Stimulated activated CD4-positive, alpha-beta T cell treated with anti-CD3 and anti-CD28 coated beads, TNF-alpha, amount 100 ng/mL, for 1 hour (primary cell): ENCODE measurements at places on chromosomes 1 and 21.

DNA sequence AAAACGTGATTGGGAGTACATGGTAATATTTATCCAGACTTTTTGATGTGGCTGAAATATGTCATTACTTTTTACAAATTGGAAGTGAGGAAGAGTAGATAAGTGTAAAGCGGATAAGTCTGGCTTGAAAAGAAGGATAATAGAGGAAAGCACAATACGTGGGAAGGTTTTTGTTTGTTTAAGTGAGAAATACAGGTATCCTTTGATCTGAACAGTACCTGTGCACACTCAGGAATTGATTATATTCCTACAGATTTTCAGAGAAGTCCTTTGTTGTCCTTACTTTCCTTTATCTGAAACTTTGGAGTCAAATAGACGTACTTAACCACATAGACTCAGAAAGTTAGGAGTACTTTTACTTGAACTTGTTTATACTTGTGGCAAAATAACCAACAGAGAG, 20.2 kb downstream of the CCDC18 start:
- DNase-seq = no peak

DNA sequence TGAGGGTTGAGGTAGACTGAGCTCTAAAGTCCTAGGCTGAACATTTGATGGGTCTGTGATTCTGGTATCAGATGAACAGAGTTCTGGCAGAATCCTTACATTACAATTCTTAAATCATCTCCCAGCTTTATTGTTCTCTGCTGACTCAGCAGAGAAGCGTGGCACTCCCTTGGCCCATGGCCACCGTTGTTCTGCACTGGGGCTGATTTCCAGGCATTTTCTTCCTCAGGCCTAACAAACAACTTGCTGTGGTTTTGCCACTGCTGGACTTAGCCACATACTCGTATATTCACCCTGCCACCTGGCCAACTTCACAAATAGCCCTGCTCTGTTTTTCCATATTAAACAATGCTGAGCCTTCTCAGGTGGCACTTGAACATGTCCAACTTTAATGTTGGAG, 223.2 kb downstream of the TNR start:
- no peak for DNase-seq

GRCh38 chr1:245686446-245687030, 531.8 kb downstream of the KIF26B start:
- no peak for DNase-seq

DNA sequence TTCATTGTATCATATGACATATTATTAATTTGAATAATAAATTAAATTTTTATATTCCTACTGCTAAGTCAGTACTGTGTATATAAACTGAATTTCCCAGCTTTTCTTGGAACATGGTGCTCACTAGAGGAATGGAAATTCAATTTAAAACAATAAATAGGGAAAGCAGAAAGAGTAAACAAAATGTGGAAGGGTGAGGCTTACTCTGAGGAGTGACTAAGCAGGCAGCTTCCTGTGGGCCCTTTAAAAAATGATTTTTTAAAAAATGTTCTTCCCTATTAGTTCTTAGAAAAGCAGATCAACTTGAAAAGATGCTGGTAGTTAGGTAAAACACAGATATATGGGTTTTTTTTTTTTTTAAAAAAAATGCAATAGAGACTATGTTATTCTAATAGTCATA, 49.5 kb upstream of the S1PR1 start:
- DNase-seq = no peak

GRCh38 chr1:24206516-24207394, 19.7 kb upstream of the IFNLR1 start:
- DNase-seq = no peak

GRCh38 chr1:86472767-86473166, 4.0 kb downstream of the CLCA1 start:
- DNase-seq = no peak

DNA sequence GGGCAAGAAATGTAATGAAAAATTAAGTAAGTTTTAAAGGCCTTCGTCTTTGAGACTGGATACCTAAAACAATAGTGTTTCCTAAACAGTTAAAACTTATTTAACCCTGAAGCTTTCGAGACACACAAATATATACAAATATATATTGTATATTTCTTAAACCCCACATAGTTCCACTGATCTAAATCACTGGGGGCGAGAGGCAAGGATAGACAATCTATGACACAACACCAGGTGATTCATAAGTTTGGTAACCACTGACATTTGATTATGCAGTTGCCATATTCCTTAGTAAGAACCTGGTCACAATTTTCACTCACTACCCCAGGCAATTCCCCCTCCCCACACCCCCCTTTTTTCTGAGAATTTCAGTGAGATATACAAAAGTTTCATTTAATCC, 55.3 kb upstream of the BOLA1 start:
- DNase-seq = no peak

DNA sequence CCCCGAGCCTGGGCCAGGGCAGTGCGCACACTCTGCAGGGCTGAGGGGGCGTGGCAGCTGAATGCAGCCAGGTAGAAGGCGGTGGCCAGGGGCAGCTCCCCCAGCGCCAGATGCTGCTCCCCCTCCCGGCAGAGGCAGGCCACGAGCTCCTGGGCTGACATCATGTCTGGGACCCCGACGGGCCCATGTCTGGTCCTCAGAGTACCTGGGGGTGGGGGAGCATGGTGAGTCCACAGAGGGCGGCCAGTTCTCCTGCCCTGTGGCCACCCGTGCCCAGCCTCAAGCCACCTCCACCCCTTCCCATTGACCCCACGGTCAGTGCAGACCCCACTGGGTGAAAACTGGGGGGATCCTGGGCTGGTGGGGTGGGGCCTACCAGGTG, 838 bp downstream of the TTC34 start:
- no peak for DNase-seq

DNA sequence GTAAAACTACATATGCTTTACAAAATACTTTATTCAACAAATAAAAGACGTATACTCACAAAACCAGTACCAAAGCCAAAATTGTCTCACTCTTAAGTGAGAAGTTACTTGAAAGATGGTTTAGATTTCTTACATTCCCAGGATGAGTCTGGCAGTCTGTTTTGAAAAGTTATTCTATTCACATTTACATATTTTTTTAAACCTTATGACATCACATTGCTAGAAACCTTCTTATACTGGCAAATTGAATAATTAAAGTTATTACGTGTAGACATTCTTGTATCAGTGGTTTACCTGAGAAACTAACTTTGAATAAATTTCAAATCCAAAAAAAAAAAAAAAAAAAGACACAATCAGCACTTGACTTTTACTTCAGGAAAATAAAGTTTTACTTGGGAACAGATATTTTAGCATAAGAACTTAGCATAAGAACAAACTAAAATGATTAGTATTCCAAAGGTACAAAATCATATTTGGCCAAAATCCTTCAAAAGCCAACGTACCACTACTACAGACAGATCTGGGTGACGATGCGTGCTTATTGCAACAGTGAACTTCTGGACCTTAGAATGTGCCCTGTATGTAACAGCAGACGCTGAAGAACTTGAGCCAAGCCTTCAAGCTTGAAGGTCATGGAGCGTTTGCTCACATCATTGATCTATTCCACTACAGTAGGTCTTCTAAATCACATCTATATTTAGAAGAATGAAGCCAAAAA, 2.5 kb downstream of the CDC42BPA start:
- DNase-seq = no peak

DNA sequence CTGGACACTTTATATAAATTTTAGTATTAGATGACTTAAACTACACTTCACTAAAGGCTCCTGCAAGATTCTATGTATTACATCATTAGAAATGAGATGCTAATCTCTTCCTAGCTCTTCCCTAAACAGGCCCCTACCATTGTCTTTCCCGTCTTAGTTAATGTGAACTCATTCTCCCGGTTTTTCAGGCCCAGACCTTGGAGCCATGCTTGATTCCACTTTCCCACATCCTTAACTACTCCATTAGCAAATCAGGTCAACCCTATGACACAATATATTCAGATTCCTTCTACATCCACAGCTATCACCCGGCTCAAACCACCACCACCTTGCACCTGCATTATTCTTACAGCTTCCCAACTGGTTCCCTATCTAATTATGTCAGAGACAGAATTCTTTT, 73.3 kb downstream of the NVL start:
- DNase-seq = no peak

- peak; percentile 73 for DNase-seq
These were observed 3.2 kb downstream of the ATP8B2 start for GRCh38 chr1:154328318-154329151.

GRCh38 chr1:44775930-44776729, 790 bp downstream of the RPS8 start:
- DNase-seq = no peak

DNA sequence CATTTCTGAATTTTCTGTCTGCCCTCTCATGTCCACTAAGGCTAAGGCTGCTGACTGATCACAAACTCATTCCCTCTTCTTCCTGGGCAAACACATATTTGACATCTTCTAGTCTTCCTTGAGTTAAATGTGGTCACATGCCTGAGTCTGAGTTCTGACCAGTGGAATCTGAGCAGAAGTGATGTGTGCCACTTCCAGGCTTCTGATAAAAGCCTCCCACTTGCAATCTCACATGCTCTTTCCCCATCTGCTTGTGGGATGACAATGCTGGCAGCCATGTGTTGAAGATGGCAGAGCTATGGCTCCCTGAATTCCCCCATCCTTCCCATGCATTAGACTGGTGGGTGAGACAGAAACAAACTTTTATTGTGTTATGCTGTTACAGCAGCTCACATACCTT, 149.9 kb upstream of the ZNF648 start:
- no peak for DNase-seq

DNA sequence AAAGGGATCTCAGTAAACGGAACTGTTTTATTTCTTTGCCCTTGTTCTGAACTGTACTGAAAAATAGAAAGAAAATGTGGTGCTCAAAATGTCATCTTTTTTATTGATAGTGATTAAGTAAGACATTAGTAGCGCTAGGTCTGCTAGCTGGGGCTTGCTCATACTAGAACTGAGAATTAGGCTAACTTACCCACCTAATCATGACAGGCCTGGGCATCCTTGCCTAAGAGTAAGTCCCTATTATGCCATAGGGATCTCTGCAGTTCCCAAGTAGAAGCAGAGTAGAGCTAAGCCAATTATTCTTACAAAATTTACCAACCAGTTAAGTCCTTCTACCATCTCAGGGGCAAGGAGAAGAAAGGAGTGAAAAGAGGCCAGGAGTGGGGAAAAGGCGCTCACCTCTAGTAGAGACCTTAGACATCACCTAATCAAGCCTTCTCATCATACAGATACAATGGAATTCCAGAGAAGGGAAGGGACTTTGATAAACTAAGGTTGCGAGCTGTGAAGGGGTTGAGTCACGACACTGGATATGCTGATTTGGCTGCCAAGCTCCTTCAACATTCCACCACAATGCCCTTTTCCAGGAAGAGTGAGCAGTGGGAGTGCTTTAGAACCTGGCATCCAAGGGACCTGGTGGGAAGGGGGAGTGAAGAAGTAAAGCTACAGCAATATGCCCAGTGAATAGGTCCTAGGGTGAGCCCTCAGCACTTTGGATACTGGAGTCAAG, 27.7 kb upstream of the RPTN start:
- no peak for DNase-seq

- DNase-seq = no peak
These were observed 916.2 kb upstream of the B3GALT2 start for GRCh38 chr1:194102607-194103006.

DNA sequence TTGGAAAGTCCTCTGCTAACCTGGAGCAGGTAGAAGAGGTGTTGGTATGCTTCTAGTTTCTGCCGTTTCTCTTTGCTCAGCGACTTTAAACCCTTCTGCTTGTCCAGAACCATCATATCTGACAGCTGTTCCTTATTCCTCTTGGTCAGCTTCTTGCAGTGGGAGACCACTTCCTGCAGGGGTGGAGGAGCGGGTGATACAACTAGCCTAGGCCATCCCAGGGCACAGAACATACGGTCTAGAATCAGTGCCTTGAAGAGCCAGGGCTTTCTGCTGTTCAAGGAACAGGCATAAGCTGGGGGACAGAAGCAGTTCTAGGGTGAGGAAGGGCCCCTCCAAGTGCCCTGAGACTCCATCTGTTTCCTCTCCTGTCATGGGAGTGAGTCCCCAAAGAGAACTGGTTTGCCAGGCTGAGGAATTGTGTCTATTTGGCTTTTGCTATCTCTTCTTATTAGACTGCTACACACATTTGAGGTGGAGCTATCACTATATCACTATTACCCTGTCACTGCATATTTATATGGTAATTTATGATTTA, 32.5 kb downstream of the IQGAP3 start:
- DNase-seq = no peak

GRCh38 chr1:11272544-11272831, 510 bp upstream of the UBIAD1 start:
- DNase-seq = no peak

- DNase-seq = no peak
These were observed 16.9 kb downstream of the PLA2G4A start for GRCh38 chr1:186845576-186846210.

DNA sequence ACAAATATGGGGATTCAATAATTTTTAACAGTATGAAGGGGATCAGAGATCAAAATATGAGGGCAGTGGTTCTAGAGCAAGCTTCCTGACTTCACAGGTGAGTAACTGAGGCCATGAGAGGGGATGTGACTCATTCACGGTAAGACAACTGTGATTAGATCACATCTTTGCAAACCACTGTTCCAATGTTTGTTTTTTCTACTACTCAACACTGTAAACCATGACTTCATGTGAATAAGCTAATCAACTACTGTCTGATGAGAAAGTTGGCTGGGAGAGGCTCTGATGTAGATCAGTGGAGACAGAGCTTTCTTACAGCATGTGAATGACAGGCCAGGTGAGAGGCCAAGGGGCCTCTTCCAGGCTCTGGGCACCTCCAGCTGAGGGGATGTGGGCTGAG, 84.7 kb downstream of the BRINP2 start:
- no peak for DNase-seq

DNA sequence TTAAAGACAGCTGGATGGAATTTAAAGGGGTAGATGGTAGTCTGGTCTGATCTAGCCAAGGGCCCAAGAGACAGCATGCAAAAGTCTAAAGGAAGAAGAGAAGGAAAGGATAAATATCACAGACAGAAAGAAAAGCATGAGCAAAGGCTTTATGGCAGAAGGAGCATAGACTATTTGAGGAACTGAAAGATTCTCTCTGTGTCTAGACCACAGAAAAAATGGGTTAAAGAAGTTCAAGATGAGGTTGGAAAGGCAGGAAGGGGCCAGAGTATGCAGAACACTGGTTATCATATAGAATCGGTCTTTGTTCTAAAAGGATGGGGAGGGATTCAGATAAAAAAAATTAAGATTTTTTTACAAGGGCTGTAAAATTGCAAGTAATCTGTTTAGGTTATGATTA, 136.8 kb upstream of the SGIP1 start:
- DNase-seq = no peak

DNA sequence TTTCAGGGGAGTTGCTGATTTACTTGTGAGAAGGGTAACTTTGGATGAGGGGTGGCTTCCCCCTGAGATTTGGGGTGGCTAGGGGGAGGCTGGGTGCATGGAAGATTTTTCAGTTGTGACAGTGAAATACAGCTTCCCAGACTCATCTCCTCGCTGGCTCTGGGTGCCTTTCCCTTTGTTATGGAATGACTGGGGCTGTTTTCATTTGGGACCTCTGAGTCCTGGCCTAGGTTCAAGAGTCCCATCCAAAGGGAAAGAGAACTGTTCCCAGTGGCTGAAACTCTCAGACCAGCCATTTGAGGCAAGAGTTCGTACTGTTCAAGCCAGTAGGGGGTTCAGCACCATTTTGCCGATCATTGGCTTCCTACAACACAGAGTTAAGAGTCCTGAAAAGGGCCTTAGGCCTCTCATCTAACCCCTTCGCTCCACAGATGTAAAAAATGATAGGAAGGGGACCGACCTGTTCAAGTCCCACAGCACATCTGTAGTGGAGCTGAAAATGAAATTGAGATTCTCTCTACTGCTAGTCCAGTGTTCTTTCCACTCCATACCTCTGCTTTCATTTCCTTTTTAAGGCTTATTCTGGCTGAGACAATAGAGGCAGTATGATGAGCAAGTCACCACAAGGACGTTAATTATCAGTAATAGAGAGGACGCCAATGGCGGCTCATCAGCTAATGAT, 958 bp downstream of the DDR2 start:
- DNase-seq = no peak
